ENCODE measurements at places on chromosomes 3 and 15. TPM values are rescaled to one million over a fixed set of nuclear protein-coding genes. Genes with fewer than 3 reads are reported as not detected.

DNA sequence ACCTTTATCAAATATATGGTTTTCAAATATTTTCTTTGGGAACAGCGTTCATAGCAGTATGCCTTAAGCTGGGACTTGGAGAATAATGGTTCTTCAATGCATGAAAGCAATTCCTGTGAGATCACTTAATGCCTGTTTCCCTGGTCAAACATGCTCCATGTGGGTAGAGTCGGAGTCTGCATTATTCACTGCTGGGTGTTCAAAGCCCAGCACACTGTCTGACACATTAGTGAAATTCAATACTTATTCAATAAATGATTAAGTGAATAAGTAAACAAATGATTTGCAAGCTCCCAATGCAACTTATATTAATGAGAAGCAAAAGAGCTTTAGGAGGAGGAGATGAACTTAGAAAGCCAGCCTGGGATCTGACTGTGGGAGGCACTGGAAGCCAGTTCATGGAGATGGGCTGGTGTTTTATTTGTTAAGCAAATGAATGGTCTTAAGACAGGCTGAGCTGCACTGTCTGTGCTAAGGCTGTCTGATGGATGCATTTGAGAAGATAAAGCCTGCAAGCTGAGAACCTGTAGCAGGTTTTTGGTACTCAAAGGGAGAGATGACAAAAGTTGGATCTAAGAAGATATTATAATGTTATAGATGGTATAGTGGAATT lies 490.8 kb downstream of the MCTP2 start:
- peaks cover 2% of the 10 kb centered on the region for H3K27me3 ChIP-seq
- H3K4me3 ChIP-seq, result no peak overlapping the region
- H3K36me3 ChIP-seq, result no peaks in the 10 kb centered on the region
- DNase-seq, result no peak

Gene THPO
- total RNA-seq, result not detected

GRCh38 chr3:152754303-152754702 lies 80.6 kb upstream of the P2RY1 start:
- no peaks in the 10 kb centered on the region for H3K36me3 ChIP-seq
- no peak overlapping the region for H3K4me3 ChIP-seq
- peaks cover 1% of the 10 kb centered on the region for H3K27me3 ChIP-seq
- no peak overlapping the region for H3K27ac ChIP-seq
- H3K4me1 ChIP-seq, result no peaks in the 10 kb centered on the region

GRCh38 chr3:197753263-197753662 lies 3.6 kb downstream of the FYTTD1 start:
- H3K27me3 ChIP-seq, result no peaks in the 10 kb centered on the region
- H3K4me3 ChIP-seq, result no peak overlapping the region
- peaks cover 10% of the 10 kb centered on the region for H3K36me3 ChIP-seq
- no peak for DNase-seq
- peaks cover 42% of the 10 kb centered on the region for H3K4me1 ChIP-seq
- H3K27ac ChIP-seq, result peak overlapping the region; percentile 23

DNA sequence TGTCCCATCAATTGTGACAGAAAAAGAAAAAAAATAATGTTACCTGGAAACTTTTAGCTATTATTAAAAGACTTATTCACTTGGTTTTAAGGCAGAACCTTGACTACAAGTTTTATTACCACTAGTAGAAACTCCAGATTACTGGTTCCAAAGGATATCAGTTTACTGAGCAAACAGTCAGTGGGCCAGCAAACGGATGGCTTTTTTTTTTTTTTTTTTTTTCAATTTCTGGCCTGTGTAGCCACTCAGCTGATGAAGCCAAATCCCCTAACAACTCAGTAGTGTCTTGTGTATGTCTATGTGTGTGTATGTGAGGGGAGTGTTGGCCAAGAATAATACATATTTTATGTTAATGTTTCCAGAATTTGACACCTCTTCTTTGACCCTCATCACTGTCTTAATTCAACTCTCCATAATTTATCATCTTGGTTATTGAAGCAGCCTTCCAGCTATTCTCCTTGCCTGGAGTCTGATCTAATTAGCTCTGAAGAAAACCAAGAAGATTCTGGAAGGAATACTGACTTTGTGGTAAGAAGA lies 724.9 kb downstream of the NSUN3 start:
- H3K27me3 ChIP-seq, result no peaks in the 10 kb centered on the region
- no peak overlapping the region for H3K27ac ChIP-seq

DNA sequence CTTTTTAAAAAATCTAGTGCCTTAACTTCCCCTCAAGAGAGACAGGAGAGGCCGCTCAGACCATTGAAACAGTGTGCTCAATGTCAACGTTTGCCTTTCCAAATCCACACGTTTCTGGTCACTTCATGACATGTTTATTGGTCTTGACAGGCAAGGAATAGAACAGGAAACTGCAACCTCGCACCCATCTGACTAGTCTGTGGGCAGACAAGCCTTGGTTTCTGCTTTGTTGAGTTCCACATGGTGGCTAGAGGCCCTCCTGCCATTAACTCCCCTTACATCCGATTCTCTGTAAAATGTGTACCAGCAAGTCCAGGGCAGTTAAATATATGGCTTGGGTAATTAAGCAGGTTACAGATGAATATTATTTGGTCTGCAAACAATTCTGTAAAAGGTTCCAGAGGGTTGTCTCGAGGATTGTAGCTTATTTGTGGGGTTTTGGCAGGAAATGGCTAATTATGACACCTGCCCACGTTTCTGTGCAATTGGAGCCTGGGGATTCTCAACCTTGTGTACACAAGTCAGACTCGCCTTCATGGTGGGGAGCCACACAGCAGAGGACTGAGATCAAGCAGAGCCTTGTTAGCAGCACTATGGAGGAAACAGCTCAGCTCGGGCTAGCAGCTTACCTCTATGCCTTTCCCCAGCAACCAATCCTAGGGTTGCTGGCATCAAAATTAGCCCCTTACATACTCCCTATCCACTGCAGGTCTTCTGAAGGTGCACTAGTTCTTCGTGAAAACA lies 317.5 kb upstream of the IGF1R start:
- H3K36me3 ChIP-seq, result no peaks in the 10 kb centered on the region
- H3K27ac ChIP-seq, result no peak overlapping the region
- H3K27me3 ChIP-seq, result no peaks in the 10 kb centered on the region

DNA sequence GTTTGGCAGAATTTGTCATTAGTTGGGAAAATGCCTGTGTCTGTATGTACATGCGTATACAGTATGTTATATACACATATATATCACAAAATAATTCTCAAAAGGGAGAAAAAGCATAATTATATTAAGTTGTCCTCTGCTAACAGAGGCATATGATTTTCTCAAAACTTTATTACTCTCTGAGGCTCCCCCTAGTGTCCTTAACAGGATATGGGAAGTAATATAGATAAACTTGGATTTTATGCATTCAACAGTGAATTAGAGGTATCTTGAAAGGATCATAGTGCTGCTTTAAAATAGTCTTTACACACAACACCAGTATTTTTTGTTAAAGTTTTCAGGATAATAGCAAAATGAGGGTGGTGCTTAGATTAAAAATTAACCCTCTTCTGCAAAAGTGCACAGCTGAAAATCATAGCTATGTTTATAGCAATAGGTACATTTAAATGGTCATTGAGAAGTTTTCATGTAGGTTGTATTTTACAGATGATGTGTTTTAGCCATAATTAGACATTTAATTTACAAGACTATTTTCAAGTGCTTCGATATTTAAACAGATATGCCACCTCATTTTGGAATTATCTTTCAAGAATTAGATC lies 454.0 kb upstream of the ROBO2 start:
- H3K27me3 ChIP-seq, result no peaks in the 10 kb centered on the region
- DNase-seq, result no peak
- no peak overlapping the region for H3K4me3 ChIP-seq
- H3K4me1 ChIP-seq, result no peaks in the 10 kb centered on the region
- H3K36me3 ChIP-seq, result no peaks in the 10 kb centered on the region

Gene SEMA3B
- 0.97 TPM for total RNA-seq

- DNase-seq, result no peak
- no peak overlapping the region for H3K27ac ChIP-seq
- H3K36me3 ChIP-seq, result no peaks in the 10 kb centered on the region
- H3K4me1 ChIP-seq, result no peaks in the 10 kb centered on the region
- no peak overlapping the region for H3K4me3 ChIP-seq
Observed at GRCh38 chr3:60801307-60801706, 449.9 kb downstream of the FHIT start.

DNA sequence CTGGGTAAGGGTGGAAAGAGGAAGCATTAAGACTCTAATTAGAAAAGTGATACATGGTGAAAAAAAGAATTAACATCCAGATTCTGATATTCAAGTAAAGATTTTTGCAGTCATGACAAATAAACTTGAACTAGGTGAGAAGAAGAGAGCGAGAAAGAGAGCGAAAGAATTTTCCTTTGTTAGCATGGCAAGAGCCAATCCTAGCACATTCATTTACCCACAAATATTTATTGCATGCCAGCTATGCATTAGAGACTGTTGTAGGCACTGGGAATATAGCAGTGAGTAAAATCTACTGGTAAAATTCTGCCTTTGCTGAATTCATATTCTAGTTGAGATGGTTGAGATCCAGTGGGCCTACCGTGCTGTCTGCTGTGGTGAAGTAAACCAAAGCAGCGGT lies 177.9 kb upstream of the DPH6 start:
- no peaks in the 10 kb centered on the region for H3K36me3 ChIP-seq
- peaks cover 1% of the 10 kb centered on the region for H3K27me3 ChIP-seq
- DNase-seq, result no peak
- no peak overlapping the region for H3K27ac ChIP-seq
- no peak overlapping the region for H3K4me3 ChIP-seq

DNA sequence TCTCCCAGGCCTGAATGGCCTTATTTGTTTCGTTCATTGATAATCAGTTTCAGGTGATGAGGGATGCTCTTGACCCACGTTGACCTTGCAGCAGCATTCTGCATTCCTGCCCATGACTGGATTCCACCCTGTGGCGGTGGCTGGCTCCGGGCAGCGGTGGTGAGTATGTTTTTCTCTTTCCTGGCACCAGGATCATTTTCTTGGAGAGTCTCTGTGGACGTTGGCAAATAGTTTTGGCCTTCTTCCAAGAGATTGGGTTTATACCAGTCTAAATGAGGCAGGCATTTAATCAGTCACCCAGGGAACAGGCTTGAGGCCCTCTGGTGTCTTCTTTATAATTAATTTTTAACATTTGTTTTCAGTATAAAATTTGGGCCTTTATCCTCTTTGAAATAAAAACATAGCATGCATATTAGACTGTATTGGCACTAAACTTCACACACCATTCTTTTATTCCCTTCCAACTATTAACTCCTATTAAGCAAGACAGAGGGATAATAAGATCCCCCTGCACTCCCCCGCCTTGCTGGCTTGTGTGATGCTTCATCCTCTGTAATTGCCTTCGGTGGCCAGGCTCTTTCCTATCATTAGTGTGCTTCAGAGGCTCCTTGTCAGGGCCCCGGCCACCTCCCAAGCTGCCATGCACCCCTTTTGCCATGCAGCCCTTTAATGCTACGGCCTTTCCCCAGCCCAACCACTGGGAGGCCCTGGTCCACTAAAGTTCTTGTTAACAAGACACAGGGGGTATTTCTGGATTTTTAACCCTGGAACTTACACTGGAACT lies 176.2 kb upstream of the TOPAZ1 start:
- no peaks in the 10 kb centered on the region for H3K36me3 ChIP-seq
- no peak overlapping the region for H3K27ac ChIP-seq
- peaks cover 25% of the 10 kb centered on the region for H3K27me3 ChIP-seq
- peaks cover 2% of the 10 kb centered on the region for H3K4me1 ChIP-seq
- DNase-seq, result no peak
- H3K4me3 ChIP-seq, result no peak overlapping the region

- H3K27ac ChIP-seq, result no peak overlapping the region
- H3K36me3 ChIP-seq, result no peaks in the 10 kb centered on the region
- H3K4me3 ChIP-seq, result no peak overlapping the region
Observed at GRCh38 chr15:36932070-36932469, 168.3 kb downstream of the MEIS2 start.

DNA sequence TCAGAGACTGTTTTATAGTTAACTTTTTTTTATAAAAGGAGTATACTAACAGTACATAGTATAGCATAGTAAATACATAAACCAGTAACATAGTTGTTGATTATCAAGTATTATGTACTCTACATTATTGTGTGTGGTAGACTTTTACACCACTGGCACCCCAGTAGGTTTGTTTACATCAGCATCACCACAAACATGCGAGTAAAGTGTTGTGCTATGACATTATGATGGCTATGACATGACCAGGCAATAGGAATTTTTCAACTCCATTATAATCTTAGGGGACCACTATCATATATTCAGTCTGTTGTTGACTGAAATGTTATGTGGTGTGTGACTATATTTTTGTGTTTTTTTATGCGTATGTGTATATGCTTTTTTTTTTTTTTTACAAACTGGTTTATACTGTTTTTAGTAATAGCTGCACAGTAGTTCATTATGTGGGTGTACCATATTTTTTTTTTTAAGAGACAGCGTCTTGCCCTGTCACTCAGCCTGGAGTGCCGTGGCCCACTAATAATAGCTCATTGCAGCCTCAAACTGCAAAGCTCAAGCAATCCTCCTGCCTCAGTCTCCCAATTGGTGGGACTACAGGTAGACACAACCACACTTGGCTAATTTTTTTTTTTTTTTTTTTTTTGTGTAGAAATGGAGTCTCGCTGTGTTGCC lies 1.9 kb downstream of the CAPN7 start:
- H3K4me1 ChIP-seq, result peaks cover 33% of the 10 kb centered on the region
- peaks cover 4% of the 10 kb centered on the region for H3K36me3 ChIP-seq
- H3K27me3 ChIP-seq, result no peaks in the 10 kb centered on the region
- DNase-seq, result no peak
- peak overlapping the region; percentile 57 for H3K27ac ChIP-seq

DNA sequence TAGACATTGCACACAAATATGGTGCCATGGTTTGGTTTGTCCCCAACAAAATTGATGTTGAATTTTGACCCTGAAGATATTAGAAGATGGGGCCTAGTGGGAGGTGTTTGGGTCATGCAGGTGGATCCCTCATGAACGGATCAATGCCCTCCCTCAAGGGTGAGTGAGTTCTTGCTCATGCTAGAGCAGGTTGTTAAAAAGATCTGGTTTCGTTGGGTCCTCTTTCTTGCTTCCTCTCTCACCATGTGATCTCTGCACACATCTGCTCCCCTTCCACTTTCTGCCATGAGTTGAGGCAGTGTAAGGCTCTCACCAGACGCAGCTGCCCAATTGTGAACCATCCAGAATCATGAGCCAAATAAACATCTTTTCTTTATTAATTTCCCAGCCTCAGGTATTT lies 87.8 kb upstream of the MDFIC2 start:
- no peak for DNase-seq
- H3K4me1 ChIP-seq, result no peaks in the 10 kb centered on the region
- no peak overlapping the region for H3K4me3 ChIP-seq
- no peaks in the 10 kb centered on the region for H3K36me3 ChIP-seq
- no peak overlapping the region for H3K27ac ChIP-seq
